Karpas-422 (cell line): ENCODE measurements at places on chromosomes 1 and 21.

DNA sequence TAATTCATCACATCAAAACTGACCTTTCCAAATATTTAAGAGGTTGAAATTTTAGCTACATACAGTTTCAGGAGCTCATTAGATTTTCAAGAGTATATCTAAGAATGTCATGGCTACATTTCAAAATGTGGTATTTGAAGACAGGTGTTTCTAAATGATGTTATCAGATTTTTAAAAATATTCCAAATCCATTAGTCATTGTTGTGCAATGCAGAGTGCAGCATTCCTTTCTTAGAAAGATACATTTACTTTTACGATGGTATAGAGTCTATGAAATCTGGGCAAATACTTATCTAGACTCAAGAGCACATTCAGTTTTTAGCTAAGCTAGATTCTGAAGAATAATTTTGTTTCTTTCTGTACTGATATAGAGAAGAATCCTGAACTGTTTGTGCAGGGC, 230.3 kb downstream of the CHRM3 start:
- no peak for DNase-seq

DNA sequence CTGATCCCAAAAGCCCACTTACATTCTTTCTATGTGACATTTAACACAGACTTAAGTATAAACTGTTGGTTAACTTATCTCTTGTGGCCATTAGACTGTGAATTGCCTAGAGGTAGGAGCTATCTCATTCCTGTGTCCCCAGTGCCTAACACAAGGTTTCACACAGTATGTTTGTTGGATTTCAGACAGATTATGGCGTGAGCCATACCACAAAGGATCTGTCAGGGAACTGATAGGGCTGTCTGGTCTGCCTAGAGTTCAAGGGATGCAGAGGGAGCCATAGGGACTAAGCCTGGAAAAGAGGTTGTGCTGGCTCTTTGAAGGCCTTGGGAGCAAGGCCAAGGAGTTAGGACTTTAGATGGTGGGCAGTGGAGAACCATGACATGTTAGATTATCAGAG, 40.0 kb downstream of the MEF2D start:
- DNase-seq = no peak

GRCh38 chr1:214727274-214727673, 124.3 kb downstream of the CENPF start:
- DNase-seq = no peak

GRCh38 chr1:30906631-30907441, 1.7 kb downstream of the SDC3 start:
- DNase-seq = no peak

- no peak for DNase-seq
Measured at GRCh38 chr1:45820788-45821187, 17.4 kb downstream of the MAST2 start.
